ENCODE measurements at places on chromosomes 5 and 9.
A peak's percentile ranks its signal among the peaks of the same experiment; 100 is the strongest.

DNA sequence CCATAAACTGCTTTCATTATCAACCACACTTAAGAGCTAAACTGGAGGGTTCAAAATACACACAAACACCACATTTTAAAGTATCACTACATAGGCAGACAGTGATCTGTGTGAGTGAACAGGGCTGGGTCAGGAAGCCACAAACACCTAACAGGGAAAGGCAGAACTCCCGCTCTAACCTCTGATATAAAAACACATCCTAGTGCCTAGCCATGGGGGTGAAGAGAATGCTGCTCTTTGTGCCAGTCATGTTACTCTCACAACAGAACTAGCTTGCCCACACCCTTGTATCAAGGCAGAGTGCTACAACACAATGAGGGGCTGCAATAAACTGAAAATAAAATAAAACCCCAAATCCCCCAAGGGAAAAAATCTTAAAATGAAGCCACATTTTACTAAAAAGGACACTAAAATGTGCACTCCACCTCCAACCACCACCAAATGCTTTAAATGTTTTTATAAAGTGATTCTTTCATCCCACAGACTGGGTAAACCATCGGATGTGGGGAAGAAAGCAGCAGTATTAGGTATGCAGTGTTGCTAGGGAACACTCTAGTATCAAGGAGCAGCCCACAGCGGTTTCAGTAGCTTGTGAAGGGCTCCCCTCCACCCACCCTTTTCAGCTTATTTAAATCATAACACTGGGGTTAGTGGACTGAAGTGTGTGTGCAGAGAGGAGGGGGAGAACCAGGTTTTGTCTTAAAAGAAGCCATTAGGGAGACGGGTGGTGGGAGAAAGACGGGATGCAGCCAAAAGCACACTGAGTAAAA lies 64.5 kb downstream of the TMEM161B start:
- no peaks in the 10 kb centered on the region for H3K27me3 ChIP-seq
- H3K36me3 ChIP-seq = peaks cover 34% of the 10 kb centered on the region
- H3K4me3 ChIP-seq = peak overlapping the region; percentile 54
- peaks cover 12% of the 10 kb centered on the region for H3K4me1 ChIP-seq
- H3K27ac ChIP-seq = peak overlapping the region; percentile 86

- peak overlapping the region; percentile 70 for H3K4me3 ChIP-seq
- H3K4me1 ChIP-seq = peaks cover 79% of the 10 kb centered on the region
- no peak for DNase-seq
Observed at GRCh38 chr5:119322312-119322947, 33.4 kb upstream of the TNFAIP8 start.

DNA sequence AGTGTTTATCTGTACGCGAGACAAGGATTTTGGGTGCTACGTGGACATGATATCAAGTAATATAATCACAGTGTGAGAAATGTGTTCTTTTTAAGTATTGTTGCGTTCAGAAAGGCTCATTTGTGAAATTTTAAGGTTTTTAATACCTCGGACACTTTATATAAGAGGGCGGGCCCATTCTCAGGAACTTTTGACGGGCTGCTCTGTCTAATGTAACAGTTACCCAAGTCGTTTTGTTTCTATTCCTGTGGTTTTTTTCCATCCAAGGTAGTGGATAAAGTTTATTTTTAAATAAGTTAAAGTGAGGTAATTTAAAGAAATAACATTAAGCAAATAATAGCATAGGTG lies 525 bp downstream of the SRP19 start:
- DNase-seq = no peak
- H3K4me3 ChIP-seq = peak overlapping the region; percentile 97
- peaks cover under 1% of the 10 kb centered on the region for H3K27me3 ChIP-seq
- peaks cover 36% of the 10 kb centered on the region for H3K36me3 ChIP-seq

GRCh38 chr9:81522716-81523551 lies 166.4 kb downstream of the TLE1 start:
- no peaks in the 10 kb centered on the region for H3K27me3 ChIP-seq
- no peak for DNase-seq
- no peaks in the 10 kb centered on the region for H3K36me3 ChIP-seq
- no peak overlapping the region for H3K4me3 ChIP-seq
- no peaks in the 10 kb centered on the region for H3K4me1 ChIP-seq

DNA sequence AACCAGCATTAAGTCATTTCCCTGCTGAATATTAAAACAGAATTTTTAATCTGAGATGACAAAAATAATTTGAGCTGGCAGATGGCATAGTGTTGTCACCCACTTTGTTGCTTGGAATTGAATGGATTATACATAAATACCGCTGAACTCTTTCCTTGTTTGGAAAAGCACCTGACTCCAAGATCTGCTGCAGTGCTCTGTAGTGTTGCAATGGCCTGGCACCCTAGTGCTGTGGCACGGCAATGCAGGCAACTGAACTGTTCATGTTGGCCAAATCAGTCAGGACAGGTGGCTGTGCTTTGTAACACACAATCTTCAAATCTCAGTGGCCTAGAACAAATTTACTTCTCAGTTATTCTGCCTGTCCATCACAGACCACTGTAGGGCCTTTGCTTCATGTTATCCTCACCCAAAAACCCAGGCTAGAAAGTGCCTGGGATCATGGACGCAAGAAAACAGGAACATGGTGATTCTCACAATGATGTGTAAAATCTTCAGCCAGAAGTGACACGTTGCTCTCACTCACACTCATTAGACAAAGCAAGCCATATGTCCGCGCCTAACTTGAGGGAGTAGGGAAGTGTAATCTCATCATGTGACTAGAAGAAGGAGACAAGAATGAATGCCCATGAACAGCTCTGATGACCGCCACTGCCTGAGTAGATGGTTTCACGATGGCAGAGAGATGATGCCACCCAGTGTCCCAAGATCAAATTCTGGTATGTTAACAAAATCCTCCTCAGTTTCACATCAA lies 191.9 kb upstream of the PUM3 start:
- no peak overlapping the region for H3K27ac ChIP-seq
- H3K4me1 ChIP-seq = no peaks in the 10 kb centered on the region
- no peaks in the 10 kb centered on the region for H3K27me3 ChIP-seq

DNA sequence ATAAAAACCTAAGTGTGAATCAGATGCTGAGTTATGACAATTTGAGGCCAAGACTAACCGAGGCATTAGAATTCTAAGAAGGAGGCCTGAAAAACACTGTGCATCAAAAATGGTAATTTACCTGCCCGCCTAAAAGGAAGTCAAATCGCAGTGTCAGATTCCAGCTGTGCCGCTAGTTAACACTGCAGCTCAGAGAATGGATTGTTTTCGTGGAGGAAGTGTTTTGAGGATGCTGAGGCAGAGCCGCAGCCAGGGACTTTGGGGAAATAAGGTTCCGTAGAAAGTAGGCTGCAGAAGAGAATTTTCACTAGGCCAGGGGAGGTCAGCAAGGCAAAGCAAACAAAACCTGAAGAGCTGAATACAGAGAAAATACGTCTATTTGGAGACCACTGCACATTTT lies 226.4 kb upstream of the ISL1 start:
- no peaks in the 10 kb centered on the region for H3K27me3 ChIP-seq
- no peaks in the 10 kb centered on the region for H3K36me3 ChIP-seq
- no peaks in the 10 kb centered on the region for H3K4me1 ChIP-seq
- DNase-seq = no peak
- H3K27ac ChIP-seq = no peak overlapping the region

GRCh38 chr5:102040326-102040725 lies 255.8 kb downstream of the SLCO4C1 start:
- H3K27ac ChIP-seq = no peak overlapping the region
- DNase-seq = no peak
- no peaks in the 10 kb centered on the region for H3K27me3 ChIP-seq
- H3K4me3 ChIP-seq = no peak overlapping the region
- no peaks in the 10 kb centered on the region for H3K4me1 ChIP-seq
- no peaks in the 10 kb centered on the region for H3K36me3 ChIP-seq

DNA sequence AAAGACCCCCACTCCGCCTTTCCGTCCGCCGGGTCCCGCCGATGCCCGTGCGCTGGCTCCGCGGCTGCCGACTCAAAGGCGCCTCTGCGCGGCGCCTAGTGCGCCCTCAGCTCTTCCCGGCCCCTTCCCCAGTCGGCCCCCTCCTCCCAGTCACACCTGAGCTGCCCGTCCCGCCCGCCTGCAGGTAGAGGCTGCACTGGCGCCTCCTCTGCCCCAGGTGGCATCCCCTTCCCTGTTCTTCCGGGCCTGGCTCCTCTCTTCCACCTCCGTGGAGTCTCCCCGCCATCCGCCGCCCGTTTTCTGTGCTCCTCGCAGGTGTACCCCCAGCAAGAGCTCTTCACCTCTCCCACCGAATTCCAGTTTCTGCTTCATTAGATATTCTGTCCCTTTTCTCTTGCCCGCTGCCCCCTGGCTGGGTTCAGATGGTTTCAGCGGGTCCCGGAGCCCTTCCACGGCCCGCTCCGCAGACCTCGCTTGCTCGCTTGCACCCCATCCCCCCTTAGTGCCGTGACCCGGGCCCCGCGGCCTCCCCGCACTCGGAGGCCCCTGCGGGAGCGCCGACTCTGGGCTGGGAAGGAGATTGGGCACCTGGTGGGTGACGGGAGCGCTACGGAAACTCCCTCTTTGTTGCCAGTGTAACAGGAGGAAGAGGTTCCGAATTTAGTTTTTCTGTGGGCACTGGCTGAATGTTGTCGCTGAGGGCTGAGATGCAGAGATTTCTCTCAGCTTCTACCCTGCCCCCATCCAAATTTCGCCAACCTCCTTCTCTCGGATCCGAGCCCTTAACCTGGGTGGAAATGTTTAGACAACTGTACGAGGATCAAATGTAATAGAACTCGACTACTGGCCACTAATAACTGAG lies 809 bp downstream of the SLC44A1 start:
- H3K27me3 ChIP-seq = peaks cover 75% of the 10 kb centered on the region
- no peaks in the 10 kb centered on the region for H3K36me3 ChIP-seq
- peak overlapping the region; percentile 85 for H3K4me3 ChIP-seq
- peaks cover 14% of the 10 kb centered on the region for H3K4me1 ChIP-seq

DNA sequence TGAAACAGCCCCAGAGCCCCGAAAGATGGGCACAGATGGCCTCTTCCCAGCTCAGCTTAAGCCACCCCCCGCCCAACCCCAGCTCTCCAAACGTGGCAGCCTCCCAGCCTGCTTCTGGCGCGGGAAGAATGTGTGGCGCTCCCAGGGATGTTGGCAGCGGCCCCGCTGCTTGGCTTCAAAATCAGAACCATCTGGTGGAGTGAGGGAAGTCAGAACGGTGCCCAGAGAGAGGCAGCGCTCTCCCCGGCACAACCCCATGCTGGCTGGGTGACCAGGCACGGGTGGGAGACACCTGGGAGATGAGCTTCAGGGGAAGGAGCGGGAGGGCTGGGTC lies 72.7 kb upstream of the ORM1 start:
- H3K36me3 ChIP-seq = no peaks in the 10 kb centered on the region
- H3K27me3 ChIP-seq = peaks cover 2% of the 10 kb centered on the region
- DNase-seq = no peak
- H3K4me3 ChIP-seq = no peak overlapping the region
- H3K4me1 ChIP-seq = no peaks in the 10 kb centered on the region

DNA sequence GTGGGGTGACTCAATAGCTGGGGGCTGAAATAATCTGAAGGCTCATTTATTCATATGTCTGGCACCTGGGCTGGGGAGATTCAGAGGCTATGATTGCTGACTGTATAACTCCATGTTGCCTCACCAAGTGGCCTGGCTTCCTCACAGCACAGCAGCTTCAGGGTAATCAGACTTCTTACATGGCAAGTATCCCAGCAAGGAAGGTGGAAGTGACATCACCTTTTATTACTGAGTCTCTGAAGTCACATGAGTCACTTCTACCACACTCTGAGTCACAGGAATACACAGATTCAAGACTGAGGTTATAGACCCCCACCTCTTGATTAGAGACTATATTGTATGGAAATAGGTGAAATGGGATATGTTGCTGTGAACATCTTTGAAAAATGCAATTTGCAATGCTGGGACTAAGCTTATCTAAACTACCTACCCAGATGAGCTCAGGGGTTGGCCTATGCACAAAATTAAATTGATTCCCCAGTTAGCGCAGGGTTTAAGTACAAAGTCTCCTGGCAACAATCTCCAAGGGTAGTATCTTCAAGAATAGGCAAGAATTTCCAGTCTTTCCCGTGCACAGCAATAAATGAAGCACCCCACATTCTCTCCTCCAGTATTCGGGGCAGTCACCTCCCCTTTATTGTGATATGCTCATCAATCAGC lies 553.1 kb downstream of the LRRC70 start:
- H3K4me1 ChIP-seq = no peaks in the 10 kb centered on the region
- no peaks in the 10 kb centered on the region for H3K36me3 ChIP-seq
- DNase-seq = no peak
- H3K27me3 ChIP-seq = no peaks in the 10 kb centered on the region
- H3K4me3 ChIP-seq = no peak overlapping the region
- H3K27ac ChIP-seq = no peak overlapping the region

- H3K27ac ChIP-seq = peak overlapping the region; percentile 98
- H3K4me3 ChIP-seq = peak overlapping the region; percentile 88
- H3K36me3 ChIP-seq = peaks cover 9% of the 10 kb centered on the region
- no peak for DNase-seq
- peaks cover 30% of the 10 kb centered on the region for H3K4me1 ChIP-seq
- peaks cover 3% of the 10 kb centered on the region for H3K27me3 ChIP-seq
Observed at GRCh38 chr9:83622433-83622938, 457 bp upstream of the IDNK start.

DNA sequence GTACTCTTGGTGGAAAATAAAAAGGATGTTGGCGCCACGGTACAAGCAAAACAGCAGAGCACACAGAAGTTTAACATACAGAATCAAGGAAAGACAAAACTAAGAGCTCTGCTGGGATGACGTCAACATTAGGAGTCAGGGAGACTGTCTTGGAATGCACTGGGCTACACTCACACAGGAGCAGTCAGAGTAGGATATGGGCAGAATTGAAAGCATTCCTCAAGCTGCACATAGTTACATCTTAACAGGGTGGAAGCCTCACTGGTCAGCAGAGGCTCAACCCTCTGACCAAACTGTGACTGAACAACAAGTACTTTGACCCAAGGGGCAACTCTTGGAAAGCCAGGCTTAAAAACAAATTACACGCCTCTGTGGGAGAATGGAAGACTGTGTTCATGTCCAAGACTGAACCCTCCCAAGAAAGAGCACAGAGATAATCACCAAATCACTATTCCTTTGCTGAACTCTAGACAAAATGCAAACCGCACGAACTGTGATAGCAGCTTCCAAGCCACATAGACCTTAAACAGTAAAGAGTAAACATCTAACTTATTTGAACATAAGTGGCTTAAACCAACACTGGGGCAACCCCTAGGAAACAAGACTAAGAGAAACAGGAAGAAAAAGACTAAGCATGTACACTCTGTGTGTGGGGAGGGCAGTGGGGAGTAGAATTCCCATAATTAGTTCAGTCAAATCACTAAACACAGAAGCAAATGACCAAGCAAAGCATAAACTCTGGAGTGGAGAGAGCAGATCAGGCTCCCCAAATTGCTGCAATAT lies 772.7 kb downstream of the PRELID2 start:
- no peak overlapping the region for H3K27ac ChIP-seq
- no peaks in the 10 kb centered on the region for H3K27me3 ChIP-seq
- H3K4me3 ChIP-seq = no peak overlapping the region
- H3K4me1 ChIP-seq = no peaks in the 10 kb centered on the region
- no peaks in the 10 kb centered on the region for H3K36me3 ChIP-seq

Measured in T-helper 2 cell treated with Interferon-gamma antibody and Interleukin-4, amounts not matched to agents 5 μg/mL and 100 μg/mL, for 36 hours (primary cell).